ENCODE measurements at places on chromosomes 6 and 20. TPM values are rescaled to one million over a fixed set of nuclear protein-coding genes. Genes with fewer than 3 reads are reported as not detected.

NT5E gene
- 21.7 TPM for total RNA-seq

NKX2-4 gene
- not detected for total RNA-seq

GPLD1 gene
- 0.45 TPM for total RNA-seq

KCNK5 gene
- total RNA-seq: 1.3 TPM

SAMD3 gene
- total RNA-seq: not detected

ZBTB12 gene
- total RNA-seq: 3.9 TPM

RRAGD gene
- 3.6 TPM for total RNA-seq

SPDEF gene
- 2.5 TPM for total RNA-seq

INSM1 gene
- total RNA-seq: not detected
